LoVo (cell line): ENCODE measurements at places on chromosomes 5 and 9.

DNA sequence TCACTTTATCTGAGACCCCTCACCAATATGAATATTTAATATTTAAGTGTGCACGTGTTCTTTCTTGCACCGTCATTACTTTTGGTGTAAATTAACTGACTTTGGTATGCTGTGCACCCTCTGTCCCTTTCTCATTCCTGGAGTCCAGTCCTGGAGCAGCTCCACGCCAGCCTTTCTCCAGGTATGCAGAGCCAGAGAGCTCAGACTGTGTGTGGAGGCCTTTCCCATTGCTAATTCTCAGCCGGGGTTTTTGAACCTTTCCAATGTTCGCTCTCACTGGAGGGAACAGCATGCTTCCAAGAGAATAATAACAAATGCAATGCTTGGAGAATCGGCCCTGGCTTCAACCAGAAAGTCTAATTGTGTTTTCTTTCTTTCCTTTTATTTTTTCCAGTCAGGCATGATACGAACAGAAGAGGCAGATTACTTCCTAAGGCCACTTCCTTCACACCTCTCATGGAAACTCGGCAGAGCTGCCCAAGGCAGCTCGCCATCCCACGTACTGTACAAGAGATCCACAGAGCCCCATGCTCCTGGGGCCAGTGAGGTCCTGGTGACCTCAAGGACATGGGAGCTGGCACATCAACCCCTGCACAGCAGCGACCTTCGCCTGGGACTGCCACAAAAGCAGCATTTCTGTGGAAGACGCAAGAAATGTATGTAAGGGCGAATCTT, 41.7 kb downstream of the ADAMTS16 start:
- DNase-seq = no peak

- DNase-seq = no peak
Observed at GRCh38 chr9:28024676-28025075, 451.4 kb upstream of the C9orf72 start.

DNA sequence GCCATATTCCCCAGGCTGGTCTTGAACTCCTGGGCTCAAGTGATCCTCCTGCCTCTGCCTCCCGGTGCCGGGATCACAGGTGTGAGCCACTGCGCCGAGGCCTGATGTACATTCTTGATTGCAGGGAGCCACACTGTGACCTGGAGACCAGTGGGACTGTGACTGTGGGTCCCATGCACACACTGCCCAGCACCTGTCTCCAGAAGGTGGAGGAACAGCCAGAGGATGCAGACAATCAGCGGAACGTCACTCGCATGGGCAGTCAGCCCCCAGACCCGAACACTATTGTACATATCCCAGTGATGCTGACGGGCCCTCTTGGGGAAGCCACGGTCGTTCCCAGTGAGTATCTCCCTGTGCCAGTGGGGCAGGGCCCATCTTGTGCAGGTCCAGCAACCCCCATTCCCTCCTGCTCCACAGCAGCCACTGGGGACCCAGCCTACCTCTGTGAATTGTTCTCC, 147.3 kb downstream of the CACNA1B start:
- DNase-seq = no peak

- DNase-seq = no peak
Observed at GRCh38 chr9:123536455-123536868, 180.5 kb downstream of the CRB2 start.

GRCh38 chr5:98791001-98791519, 17.6 kb downstream of the RGMB start:
- no peak for DNase-seq

GRCh38 chr5:103829585-103829984, 267.0 kb upstream of the NUDT12 start:
- DNase-seq = no peak

- DNase-seq = no peak
Observed at GRCh38 chr9:79565245-79565644, 6.5 kb upstream of the TLE4 start.

DNA sequence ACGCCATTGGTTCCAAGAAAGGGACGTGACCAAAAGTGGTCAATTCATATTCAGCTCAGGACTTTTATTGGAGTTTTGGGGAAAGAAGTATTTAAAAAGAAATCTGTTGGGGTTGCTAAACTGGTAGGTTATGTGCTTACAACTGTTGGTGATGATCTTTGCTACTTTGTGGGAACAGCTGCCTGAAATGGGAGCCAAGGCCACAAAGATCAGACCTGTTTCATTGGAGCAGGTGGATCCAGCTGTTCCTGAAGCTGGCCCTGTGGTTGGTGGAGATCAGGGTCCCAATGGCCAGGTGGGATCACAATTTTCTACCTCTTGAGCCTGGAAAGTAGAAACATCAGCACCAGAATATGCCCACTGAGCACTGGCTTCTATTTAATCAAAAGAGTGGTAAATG, 144.5 kb downstream of the PSAT1 start:
- no peak for DNase-seq

- no peak for DNase-seq
Observed at GRCh38 chr9:127634021-127634420, 21.9 kb downstream of the STXBP1 start.

DNA sequence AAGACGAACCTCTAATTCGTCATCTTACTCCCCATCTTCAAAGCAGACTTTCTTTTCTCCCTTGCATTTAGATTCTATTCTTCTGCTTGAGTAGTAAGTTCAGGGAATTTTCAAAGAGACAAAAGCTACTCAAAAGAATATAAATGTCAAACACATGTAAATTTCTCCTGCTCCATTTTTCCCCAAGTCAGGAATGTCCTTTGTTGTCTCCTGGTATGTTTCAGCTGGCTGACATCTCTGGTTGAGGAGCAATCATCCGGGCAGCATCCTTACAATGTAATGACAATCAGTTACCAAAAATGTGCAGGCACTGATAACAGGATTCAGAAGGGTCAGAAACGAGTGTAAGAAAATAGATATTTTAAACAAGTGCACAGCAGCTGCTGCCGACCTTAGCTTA, 47.6 kb upstream of the PPP1R2B start:
- DNase-seq = no peak

- DNase-seq = no peak
Observed at GRCh38 chr9:3730511-3730922, 204.7 kb upstream of the RFX3 start.

DNA sequence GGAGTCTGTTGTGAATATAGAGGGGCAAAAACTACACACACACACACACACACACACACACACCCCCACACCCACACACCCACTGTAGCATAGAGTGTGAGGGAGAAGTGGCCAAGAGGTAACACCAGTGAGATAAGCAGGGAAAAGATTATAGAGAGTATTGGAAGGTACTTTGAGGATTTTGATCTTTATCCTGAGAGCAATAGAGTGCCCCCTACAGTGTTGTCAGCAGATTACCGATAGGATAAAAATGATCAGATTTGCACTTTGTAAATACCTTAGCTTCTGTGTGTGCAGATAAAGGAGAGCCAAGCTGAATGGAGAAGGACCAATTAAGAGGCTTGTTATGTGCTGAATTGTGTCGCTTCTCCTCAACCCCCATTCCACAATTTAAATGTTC, 32.3 kb downstream of the ERCC6L2 start:
- no peak for DNase-seq

DNA sequence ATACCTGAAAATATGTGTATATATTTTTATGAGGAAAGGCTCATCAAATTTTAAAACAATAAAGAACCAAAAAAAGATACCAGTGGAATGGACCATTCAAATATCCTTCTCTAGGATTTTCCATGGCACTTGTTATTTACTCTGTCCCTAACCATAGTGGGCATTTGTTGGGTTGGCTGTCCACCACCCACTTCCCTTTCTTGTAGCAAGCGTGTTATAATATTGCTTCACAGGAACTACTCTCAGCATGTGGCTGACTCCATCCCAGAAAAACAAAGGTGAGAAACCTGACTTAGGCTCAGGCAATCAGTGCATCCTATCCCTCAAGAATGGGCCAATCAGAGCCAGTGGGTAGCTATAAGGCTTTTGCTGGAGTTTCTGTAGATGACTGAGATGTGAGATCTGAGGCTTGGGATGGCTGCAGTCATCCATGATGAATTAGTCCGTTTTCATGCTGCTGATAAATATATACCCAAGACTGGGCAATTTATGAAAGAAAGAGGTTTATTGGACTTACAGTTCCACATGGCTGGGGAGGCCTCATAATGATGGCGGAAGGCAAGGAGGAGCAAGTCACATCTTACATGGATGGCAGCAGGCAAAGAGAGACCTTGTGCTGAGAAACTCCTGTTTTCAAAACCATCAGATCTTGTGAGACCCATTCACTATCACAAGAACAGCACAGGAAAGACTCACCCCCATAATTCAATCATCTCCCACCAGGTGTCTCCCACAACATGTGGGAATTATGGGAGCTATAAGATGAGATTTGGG, 17.2 kb downstream of the C5orf63 start:
- no peak for DNase-seq

GRCh38 chr5:149561848-149562247, 10.6 kb upstream of the CSNK1A1 start:
- peak; percentile 81 for DNase-seq

- no peak for DNase-seq
Observed at GRCh38 chr9:69292078-69292477, 32.9 kb upstream of the ENTREP1 start.

- DNase-seq = no peak
Observed at GRCh38 chr9:6842584-6842947, 84.8 kb downstream of the KDM4C start.

GRCh38 chr9:122382901-122383850, 12.4 kb downstream of the PTGS1 start:
- no peak for DNase-seq

GRCh38 chr9:114674798-114675540, 7.0 kb downstream of the TEX48 start:
- no peak for DNase-seq

GRCh38 chr9:109182940-109183798, 16.1 kb upstream of the FRRS1L start:
- peak; percentile 27 for DNase-seq

DNA sequence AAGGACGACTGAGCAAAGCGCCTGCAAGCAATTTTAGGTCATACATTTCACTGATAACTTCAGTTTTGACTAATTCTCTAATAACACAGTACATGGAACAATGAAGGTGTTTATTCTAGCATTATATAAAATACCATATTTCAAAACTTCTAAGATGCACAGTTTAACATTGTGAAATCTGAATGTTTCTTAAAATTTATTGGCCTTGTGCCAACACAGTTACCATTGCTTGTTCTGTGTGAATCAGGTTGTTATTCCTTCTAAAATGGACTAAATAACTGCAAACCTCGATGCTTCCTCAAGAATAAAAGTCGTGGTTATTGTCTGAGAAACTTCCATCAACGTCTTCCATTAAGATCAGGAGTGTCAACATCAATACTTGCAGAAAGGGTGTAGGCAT, 8.0 kb downstream of the MCC start:
- no peak for DNase-seq

GRCh38 chr5:149723374-149723773, 6.7 kb upstream of the PPARGC1B start:
- DNase-seq = no peak

GRCh38 chr9:98021306-98022040, 35.1 kb upstream of the NANS start:
- no peak for DNase-seq

DNA sequence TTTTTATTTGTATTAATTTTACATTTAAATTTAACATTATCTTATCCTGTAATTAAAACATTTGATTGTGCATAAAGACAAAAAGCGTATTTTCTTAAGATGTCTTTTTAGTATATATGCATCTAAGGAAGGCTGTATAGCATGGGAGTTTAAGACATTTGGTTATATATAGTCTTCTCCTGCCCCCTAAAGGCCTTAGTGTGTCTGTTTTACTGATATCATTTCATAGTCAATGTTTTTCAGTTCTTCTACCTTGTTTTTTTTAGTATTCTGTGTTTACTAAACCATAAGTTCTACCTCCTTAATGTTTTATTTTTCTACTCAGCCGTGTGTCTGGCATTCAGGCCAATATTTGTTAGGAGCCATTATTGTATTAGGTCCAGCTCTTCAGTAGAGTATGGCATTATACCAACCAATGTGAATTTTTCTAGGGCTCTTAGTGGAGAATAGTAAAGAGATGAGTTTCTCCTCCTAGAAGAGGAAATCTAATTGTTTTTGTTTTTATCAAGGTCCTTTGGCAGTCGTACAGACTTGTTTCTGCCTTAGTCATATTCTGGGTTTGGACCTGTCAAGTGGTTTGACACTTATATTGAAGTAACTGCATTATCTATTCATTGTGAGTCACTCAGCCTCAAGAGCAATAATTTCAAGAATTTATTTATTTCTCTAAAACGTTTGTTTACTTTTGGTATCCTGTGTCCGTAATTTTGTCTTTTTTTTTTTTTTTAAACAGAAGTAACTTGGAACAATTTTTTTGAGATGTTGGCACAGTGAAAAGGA, 74.8 kb downstream of the SLF1 start:
- peak; percentile 54 for DNase-seq

GRCh38 chr5:89849830-89850512, 559.6 kb downstream of the CETN3 start:
- no peak for DNase-seq
